ENCODE measurements at places on chromosomes 16 and 17.

GRCh38 chr17:9151091-9151490 is 129.8 kb downstream of the NTN1 start:
- DNase-seq = no peak

- no peak for DNase-seq
Observed at GRCh38 chr16:89370081-89370511, 120.3 kb downstream of the ANKRD11 start.

GRCh38 chr16:10992112-10992511 is 47.7 kb downstream of the CLEC16A start:
- DNase-seq = no peak

DNA sequence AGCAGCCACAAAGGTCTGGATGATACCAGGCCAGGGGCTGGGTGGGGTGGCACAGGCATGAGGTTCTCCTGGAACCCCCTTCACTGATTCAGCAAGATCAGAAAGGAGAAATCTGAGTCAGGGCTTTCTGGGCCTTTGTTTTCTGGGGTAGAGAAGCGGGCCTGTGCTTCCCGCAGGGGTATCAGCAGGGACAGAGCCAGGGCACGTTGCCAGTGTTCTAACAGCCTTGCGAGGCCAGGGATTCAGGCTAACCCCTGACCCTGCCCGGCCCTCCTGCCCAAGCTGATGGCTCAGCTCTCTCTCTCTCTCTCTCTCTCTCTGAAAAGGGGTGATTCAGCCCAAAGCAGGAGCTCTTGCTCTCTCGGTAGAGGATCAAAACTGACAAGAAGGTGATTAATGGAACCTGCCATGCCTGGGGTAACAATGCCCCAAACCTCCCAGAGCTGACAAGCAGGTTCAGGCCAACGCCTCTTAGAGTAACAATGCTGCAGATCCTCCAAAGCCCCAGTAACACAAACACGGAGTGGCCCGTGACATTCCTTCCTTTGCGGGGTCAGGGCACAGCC is 2.0 kb upstream of the KRT13 start:
- no peak for DNase-seq

- no peak for DNase-seq
Observed at GRCh38 chr17:18866866-18867813, 9.2 kb downstream of the PRPSAP2 start.

DNA sequence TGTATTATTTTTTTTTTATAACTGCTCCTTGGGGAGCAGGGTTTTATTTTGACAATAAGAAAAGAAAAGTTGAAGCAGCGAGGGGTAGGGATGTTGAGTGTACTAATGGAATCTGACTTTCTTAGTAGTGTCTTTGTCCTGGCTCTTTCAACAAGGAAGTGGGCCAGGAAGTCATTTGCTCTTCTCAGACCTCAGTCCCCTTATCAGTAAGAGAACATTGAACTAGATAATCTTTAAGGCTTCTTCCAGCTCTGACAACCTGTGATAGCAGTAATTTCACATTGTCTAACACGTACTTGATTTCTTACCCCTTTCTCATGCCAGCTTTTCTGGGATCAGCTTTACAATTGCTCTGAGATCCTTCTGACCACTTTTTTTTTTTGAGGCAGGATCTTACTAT is 8.3 kb downstream of the LIG3 start:
- DNase-seq = no peak

DNA sequence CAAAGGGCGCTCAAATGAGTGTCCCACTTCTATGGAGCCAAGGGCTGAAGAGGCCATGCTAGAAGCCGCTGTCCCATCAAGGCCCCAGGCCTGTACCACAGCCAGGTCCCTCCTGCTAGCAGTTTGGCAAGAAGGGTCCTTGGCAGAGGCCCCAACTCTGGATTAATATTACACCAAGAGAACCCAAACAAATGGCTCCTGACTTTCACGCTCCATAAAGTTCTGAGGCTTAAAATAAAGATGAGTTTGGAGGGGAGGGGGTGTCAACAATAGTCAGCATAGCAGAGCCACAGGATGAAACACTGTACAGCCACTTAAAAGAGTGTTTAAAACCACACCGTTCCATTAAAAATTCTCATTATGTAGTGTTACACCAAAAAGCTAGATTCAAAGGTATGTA is 30.5 kb downstream of the CUEDC1 start:
- DNase-seq = no peak

DNA sequence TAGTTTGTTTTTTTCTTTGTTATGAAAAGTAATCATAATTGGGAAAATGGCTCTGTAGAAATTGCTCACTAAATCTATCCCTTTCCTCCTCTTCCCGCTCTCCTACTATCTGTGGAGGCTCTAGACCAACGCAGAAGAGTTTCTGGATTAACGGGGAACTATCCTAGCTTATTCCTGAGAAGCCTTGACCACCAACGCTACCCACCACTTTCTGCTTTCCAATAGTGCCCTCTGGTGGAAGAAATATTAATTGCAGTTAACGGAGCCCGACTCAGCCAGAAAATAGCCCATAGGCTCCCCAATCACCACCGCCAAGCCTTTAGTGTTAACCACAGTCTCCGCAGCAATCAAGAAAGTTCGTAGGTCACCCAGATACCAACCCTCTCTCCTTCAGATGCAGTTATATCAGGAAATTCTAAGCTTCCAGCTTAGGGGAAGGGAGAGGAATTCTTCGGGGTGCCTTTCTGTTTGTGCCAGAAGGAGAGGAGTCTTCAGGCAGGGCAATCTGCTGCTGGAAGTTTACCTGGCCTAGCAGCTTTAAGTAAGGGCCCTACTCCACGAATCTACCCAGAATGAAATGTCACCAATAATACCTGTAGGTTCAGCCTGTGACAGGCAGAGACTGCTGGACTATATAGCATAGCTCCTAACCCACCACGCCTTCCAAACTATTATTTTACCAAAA is 23.0 kb upstream of the NSRP1 start:
- peak; percentile 81 for DNase-seq

DNA sequence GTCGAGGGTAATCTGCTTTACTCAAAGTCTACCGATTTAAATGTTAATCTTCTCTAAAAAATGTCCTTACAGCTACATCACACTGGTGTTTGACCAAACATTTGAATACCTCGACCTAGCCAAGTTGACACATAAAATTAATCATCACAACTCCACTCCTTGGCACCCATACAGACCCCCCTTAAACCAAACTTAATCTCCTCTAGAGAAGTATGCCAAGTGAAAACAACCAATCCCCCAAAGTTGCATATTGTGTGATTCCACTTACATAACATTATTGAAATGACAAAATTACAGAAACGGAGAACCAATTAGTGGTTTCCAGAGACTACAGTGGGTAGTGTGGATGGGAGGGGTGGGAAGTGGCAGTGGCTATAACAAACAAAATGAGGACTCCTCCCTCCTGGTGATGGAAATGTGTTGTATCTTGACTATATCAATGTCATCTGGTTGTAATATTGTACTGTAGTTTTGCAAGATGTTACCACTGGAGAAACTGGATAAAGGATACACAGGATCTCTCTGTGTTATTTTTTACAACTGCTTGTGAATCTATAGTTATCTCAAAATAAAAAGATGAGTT is 39.4 kb downstream of the CAPNS2 start:
- no peak for DNase-seq

DNA sequence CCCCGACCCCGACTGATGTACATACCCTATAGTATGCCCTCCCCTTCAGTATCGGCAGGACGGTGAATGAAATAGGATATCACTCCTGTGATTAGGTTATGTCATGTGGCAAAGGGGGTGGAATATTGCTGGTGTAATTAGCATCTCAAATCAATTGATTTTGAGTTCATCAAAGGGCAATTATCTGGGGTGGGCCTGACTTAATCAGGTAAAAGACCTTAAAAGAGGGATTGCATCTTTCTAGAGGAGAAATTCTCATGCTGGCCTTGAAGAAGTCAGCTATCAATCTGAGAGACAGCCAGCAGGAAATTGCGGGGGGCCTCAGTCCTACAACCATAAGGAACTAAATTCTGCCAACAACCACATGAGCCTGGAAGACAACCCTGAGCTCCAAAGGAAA is 10.3 kb downstream of the TRIM25 start:
- no peak for DNase-seq

DNA sequence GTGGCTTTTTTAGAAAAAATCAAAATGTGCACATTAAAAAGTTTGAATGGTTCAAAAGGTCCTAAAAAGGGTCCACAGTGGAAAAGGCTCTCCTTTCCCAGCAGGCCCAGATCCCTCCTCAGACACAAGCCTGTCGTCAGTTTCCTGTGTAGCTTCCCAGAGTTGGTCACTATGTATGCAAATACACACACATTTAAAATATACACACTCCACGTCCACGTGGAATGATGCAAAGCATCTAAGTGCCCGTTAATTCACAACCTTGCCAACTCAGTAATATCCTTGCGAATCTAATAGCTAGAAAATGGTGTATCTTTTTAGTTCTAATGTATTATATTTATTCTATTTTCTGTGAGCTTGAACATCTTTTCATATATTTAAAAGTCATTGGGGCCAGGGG is 17.7 kb downstream of the NLRC5 start:
- DNase-seq = no peak

DNA sequence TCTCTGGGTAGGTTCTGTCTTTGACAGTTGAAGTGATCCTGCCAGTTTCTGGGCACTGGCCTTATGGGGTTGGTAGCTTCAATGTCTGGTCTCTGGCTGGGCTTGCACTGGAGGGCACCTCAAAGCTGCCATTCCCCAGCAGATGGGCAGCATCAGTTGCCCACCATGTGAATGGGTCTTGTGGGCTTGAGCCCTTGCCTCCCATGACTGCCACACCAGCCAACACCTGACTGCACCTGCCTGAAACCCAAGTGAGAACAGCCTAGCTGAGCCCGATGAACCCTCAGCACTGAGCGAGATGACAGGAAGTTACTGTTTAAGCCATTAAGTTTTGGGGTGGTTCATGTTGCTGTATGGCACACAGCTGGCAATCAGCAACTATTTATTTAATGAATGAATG is 69.1 kb upstream of the AXIN2 start:
- DNase-seq = no peak

DNA sequence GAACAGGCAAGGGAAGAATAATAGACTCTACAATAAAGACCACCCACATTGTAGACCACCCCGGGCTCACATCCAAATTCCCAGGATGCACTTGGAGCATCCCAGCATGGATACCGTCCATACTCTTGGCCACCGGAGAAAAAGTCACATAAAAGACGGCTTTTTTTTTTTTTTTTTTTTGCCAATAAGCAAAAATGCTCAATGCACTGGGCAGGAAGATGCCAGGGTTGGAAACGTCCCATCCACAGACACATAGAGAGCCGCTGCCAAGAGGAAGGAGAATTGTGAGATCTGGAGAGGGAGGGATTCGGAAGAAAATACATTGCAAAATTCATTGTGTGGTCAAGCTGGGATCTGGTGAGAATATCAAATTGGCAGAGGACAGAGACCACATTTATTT is 286.7 kb downstream of the XYLT1 start:
- DNase-seq = no peak

- no peak for DNase-seq
Observed at GRCh38 chr16:28101533-28101890, 38.0 kb upstream of the GSG1L start.

GRCh38 chr17:78290721-78291120 is 59.3 kb downstream of the TMEM235 start:
- no peak for DNase-seq

DNA sequence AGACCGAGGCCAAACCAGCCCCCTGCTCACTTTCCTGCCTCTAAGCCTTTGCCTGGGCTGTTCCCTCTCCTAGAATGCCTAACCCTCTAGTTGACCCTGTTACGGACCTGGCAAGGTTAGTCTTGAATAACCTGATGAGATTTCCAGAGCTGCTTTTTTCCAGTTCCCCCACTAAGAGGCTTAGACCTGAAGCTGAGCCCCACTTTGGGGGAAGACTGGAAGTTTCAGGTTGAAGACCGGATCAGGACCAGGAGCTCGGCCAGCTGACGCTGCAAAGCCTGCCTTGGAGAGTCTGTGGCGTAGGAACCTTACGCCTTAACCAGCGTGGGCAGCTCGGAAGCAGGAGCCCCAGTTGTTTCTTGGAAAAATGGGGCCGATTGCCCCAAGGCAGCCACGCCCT is 129.8 kb downstream of the OR1D5 start:
- no peak for DNase-seq

DNA sequence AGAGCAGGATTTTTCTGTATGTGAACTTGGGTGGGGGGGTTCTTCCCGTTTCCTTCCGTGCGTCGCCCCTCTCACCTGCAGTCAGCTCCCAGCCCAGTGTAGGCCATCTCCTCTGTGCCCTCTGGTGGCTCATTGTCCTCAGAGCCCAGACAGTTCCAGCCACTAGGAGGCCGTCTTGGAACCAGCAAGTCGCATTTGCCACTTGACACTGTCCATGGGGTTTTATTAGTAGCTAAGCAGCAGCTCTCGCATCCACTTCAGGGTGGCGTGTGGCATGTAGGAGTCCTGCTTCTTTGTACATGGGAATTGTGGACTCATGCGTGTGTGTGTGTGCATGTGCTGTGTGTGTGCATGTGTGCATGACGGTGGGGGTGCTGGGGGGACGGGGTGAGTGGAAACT is 74.0 kb downstream of the SEC14L1 start:
- peak; percentile 27 for DNase-seq

GRCh38 chr17:31699281-31699680 is 159.8 kb downstream of the COPRS start:
- DNase-seq = no peak

- peak; percentile 60 for DNase-seq
Observed at GRCh38 chr17:28643983-28644786, 773 bp downstream of the BLTP2 start.

DNA sequence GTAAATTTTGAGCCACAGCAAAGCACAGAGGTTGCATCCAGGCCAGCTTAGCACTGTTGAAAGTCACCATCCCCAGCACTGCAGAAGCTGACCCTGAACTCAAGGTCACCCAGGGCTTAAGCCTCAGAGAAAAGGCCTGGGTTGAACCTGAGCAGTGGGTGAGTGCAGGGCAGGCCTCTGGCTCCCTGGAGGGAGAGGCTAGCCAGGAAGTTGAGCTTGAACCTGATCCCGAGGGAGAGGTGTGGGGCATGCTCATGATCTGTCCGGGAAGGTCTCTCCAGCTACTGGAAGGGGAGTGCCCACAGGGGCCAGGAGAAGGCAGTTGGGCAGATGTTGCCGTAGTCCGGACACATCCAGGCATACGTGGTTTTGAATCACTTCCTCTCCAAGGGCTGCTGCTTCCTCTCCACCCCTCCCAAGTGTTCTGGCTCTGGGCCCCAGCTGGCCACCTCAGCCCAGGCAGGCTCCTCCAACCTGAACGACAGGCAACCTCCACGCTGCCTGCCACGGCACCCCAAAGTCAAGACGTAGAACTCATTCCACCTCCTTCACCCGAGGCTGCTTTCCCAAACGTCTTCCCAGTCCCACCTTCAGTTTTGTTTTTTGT is 18.4 kb downstream of the CARHSP1 start:
- no peak for DNase-seq

DNA sequence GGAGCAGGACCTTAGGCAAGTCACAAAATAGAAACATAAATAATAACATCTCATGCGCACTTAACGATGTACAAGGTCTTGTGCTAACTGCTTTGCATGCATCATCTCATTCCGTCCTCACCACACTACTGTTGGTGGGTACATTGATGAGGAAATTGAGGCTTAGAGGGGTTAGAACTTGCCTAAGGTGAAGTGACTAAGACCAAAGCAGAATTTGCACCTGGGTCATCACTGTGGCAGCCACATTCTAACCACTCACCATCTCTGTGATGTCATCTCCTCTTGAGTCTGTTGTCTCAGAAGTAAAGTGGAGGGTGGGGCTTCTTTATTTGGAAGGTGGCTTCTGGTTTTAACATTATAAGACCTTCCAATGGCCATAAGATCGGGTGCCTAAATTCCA is 20.4 kb upstream of the TRIM25 start:
- no peak for DNase-seq

Measured in H1 (cell line).